Placental epithelial cell (primary cell): ENCODE measurements at places on chromosomes 16 and 17. TPM values are rescaled to one million over a fixed set of nuclear protein-coding genes. Genes with fewer than 3 reads are reported as not detected.

MLYCD gene
- 3.1 and 3.9 TPM in 2 replicates for total RNA-seq

HBA1 gene
- not detected in 2 replicates for total RNA-seq

SLC5A10 gene
- total RNA-seq: 0.22 TPM in 1 of 2 replicates, not detected in the other

ATP2A1 gene
- 0.11 and 0.39 TPM in 2 replicates for total RNA-seq

KRT40 gene
- not detected in 2 replicates for total RNA-seq
